ENCODE measurements at places on chromosomes 1 and 21.

GRCh38 chr1:201475130-201475529 lies 6.1 kb upstream of the PHLDA3 start:
- no peak for DNase-seq

GRCh38 chr1:10803971-10804820 lies 7.8 kb upstream of the CASZ1 start:
- DNase-seq: no peak

DNA sequence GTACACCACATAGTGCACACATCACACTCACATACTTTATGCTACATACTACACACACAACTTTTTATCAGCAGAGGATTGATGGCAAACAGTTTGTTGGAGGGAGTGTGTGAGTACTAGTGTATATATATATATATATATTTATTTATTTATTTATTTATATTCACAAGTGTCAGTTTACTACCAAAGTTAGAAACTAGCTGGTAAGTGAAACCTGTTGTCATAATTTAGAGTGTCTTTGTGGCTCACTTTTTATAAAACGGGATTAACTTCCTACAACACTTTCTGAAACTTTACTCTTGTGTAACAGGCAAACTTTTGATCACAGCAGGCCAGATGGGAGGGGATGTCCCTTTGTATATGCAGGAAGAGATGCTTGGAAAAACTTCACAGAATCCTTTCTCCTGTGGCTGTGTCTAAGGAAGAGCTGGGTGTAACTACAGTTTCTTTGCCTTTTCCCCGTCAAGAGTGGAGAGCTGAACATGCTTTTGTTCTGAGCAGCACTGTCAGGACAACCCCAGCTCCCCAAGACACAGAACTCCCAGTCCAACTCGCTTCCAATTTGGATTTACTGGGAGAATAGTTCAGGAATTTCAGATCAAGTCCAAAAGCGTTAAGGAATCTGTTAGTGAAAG lies 1.9 kb upstream of the SAMD13 start:
- DNase-seq: no peak

DNA sequence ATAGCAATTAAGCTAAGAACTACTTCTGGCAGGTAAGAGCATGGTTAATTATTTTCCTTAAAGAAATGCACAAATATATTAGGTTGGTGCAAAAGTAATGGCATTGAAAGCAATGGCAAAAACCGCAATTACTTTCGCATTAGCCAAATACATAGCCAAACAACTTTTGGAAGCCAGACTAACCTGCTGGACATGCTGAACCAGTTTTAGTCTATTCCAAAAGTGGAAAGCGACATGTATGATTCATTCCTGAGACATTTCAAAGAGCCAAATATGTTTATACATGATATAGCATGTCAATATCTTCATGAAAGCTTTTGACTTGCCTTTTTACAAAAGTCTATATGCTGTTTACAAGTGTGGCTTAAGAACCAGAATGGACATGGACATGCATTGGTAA lies 23.4 kb upstream of the DR1 start:
- no peak for DNase-seq

DNA sequence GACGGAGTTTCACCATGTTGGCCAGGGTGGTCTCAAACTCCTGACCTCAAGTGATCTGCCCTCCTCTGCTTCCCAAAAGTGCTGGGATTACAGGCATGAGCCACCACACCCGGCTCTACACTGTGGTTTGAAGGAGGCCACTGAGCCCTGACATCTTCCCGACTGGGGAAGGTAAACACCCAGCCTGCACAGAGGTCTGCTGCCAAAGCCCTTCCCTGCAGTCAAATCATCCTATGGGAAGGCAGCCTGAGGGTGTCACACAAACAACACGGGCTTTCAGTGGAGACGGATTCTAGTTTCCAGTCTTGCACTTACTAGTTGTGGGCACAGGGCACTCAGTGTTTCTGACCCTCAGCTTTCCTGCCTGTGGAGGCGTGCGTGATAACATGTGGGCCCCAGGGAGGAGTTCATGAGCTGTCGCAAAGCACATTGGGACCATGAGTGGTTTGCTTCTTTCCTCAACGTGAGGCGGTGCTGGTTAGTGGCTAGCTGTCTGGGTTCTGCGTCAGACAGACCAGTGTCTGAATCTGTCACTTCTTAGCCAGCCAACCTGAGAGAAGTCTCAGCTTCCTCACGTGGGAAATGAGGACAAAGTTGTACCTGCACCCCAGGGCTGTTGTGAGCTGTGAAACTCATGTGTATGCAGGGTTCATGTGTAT lies 21.5 kb upstream of the OPRD1 start:
- DNase-seq: peak; percentile 7

DNA sequence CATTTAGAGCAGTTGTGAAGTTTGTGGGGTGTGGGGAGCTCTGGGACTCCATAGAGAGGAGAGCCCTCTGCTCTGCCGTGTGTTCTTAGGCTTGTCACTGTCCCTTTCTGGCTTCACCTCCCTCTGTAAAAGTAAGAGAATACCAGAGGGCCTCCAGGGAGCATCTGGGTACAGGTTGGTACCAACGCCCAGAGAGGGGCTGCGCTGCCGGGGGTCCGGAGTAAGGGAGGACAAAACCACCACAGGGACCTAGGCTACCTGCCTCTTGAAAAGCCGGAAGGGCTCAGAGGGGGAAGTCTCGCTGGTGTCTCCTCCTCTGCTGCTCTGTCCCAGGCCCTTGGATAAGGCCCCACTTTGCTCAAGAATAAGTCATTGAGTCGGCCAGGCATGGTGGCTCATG lies 3.1 kb upstream of the TINAGL1 start:
- no peak for DNase-seq

- peak; percentile 40 for DNase-seq
Observed at GRCh38 chr1:204410688-204411450, 748 bp downstream of the PPP1R15B start.

DNA sequence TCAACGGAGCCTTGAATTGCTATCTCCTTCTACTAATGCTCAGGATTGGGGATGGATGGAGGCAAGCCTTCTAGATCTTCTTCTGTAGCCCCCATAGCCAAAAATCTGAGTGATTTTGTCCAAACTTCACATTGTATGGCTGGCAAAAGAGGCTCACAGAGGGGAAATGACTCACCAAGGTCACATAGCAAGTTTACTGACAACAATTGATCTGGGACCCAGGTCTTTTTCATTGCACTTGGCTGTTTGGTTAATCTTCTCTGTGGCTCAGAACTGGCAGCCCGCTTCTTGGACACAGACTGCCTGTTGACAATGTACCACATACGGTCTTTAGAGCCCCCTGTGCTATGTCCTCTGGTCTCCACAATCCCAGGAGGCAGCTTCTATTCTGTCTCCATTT lies 3.0 kb upstream of the LACTBL1 start:
- peak; percentile 12 for DNase-seq

- no peak for DNase-seq
Observed at GRCh38 chr1:116352349-116352813, 20.7 kb upstream of the ATP1A1 start.

GRCh38 chr1:178361847-178362246 lies 134.9 kb downstream of the CLEC20A start:
- no peak for DNase-seq

- DNase-seq: no peak
Observed at GRCh38 chr1:233790121-233790520, 114.4 kb upstream of the SLC35F3 start.

DNA sequence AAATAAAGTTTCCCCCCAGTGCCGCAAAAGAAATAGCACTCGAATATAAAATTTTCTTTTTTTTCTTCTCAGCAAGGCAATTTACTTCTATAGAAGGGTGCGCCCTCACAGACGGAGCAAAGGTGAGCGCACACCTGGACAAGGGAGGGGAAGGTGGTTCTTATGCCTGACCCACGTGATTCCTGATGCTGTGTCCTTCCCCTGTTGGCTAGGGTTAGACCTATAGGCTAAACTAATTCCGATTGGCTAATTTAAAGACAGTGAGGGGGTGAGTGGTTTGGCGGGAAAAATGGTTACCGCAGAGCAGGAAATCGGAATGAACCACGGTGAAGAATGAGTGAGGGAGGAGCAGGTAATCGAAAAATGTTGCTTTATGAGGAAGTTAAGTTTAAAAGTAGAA lies 607 bp upstream of the FAAH start:
- no peak for DNase-seq

DNA sequence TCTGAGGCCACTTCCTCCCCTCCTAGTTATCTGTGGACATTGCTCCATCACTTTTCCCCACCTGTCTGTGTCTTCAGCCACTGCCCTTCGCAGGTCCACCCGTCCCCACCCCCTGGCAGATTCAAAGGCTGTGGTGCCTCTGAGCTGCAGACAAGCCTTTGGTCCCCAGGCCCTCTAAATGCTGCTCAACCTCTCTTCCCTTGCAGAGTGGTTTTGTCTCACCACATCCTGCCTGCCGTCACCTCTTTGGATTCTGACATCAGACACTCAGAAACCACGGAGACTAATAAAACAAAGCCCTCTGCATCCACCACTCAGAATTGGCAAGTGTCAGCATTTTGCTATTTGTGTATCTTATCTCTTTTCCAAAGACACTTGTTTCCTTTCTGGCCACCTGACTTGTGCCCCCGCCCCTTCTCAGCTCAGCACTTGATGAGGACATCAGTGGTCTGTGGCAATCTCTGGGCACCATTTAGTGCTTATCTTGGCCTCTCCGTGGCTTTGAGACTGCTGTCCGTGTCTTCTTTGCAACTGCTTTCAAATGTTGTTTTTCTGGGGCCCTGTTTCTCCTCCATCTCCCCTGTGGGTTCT lies 7.7 kb downstream of the CNIH3 start:
- peak; percentile 96 for DNase-seq

- no peak for DNase-seq
Observed at GRCh38 chr1:77534456-77534855, 148.0 kb downstream of the ZZZ3 start.

DNA sequence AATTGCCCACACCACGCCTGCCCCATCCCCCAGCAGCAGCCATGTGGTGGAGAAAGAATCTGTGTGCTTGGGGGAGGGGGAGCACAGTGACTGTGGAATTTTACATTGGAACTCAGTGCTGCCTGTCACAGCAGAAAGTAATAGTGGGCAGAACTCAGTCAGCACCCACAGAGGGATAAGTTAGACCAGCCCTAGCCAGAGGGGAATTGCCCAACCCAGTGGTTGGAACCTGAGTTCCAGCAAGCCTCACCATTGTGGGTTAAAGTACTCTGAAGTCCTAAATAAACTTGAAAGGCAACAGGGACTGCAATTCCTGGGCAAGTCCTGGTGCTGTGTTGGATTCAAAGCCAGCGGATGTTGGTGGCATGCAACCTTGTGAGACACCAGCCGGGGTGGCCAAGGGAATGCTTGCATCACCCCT lies 88.8 kb downstream of the MRPL39 start:
- no peak for DNase-seq

GRCh38 chr1:219582865-219583264 lies 30.0 kb downstream of the ZC3H11B start:
- no peak for DNase-seq

- DNase-seq: no peak
Observed at GRCh38 chr1:54971317-54971791, 9.1 kb upstream of the TMEM61 start.

DNA sequence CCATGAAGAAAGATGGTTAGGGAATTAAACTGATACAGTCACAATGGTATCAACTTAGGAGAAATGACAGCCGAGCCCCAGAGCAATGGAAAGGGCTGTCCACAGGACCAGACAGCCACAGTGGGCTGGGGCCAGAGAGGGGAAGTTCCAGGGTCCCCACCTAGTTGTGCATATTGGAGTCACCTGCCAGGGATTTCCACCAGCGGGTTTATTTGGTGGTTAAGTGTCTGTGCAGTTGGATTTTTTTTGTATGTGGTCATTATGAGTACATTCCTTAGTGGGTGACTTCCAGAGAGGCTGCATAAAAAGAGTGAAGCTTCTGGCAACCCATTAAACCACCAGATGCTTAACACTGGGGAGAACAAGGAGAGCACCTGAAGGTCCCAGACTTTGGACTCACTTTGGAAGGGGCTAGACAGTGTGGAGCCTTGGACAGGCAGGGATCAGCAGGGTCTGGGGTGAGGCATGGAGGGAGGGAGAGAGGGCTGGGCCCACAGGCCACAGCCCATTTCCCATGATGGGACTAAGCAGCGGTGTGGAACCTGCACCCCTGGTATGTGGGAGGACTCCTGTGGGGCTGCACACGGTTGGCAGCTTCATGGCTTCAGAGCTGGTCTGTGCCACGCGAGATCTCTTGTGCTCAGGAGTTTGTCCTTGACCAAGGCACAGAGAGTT lies 7.8 kb upstream of the PTTG1IP start:
- DNase-seq: peak; percentile 25

- no peak for DNase-seq
Observed at GRCh38 chr1:172824209-172824608, 165.3 kb downstream of the FASLG start.

DNA sequence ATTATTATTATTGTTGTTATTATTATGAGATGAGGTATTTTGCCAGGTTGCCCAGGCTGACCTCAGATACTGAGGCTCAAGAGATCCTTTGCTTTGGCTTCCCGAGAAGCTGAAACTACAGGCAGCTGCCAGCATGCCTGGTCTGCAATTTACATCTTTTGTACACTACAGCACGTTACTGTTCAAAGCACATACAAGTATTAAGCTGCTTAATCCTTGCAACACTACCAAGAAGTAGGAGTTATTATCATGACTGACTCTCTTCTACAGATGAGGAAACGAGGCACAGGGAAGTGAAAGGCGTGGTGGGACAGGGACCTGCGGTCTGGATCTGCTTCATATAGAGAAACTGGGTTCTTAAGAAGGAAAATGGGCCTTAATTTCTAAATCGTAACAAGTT lies 11.6 kb downstream of the ERG start:
- DNase-seq: no peak

- DNase-seq: no peak
Observed at GRCh38 chr1:72568113-72568512, 285.8 kb upstream of the NEGR1 start.

GRCh38 chr1:202090994-202091393 lies 31.7 kb upstream of the GPR37L1 start:
- no peak for DNase-seq

- DNase-seq: no peak
Observed at GRCh38 chr1:59028048-59028447, 244.2 kb upstream of the JUN start.

DNA sequence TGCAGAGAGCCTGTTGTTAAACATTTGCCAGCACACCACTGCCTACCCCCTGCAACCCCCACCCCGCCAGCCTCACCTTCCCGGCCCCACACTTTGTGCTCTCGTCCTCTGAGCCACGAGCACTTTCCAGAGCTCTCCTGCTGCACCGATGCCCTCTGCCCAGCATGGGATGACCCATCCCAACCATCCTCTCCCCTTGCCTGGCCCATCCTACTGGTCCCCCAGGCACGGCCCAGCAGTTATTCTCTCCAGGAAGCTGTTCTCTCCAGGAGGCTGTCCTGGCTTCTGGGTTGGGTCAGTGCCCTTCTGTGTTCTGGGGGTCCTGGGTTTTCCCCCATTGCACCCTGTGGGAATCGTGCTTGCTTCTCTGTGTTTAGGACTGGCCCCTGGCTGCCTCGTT lies 60.1 kb upstream of the ABCG1 start:
- DNase-seq: no peak

- no peak for DNase-seq
Observed at GRCh38 chr1:4638345-4638729, 16.1 kb upstream of the AJAP1 start.

DNA sequence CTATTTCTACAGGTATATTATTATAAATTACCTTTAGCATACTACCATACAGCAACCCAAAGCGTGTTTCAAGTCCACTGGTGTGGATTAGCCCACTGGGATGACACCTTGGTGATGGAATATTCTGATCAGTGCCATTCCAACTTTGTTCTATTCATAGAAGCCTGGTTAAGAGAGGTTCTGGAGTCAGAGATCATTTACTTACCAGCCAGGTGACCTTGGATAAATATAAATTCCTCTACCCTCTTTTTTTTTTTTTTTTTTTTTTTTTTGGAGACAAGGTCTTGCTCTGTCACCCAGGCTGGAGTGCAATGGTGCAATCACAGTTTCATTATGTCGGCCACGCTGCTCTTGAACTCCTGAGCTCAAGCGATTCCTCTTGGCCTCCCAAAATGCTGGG lies at the start of gene SPATA45:
Gene SPATA45 (minus strand): TSS at position 101 of the 400 bp plus-strand sequence. CDS start 11,500 bp downstream, outside the sequence.
- DNase-seq: no peak

All from brain microvascular endothelial cell (primary cell).